ENCODE measurements at places on chromosomes 1 and 21. TPM values are rescaled to one million over a fixed set of nuclear protein-coding genes. Genes with fewer than 3 reads are reported as not detected.

OPN3 gene
- total RNA-seq = 9.6 TPM

FAM72B gene
- total RNA-seq = not detected

SIKE1 gene
- total RNA-seq = 35.1 TPM

EFNA3 gene
- 1.6 TPM for total RNA-seq

RGS4 gene
- total RNA-seq = not detected

TRIM67 gene
- total RNA-seq = not detected

TMEM269 gene
- not detected for total RNA-seq

LRRC8B gene
- total RNA-seq = 15.7 TPM

NCAM2 gene
- 0.61 TPM for total RNA-seq

S100A2 gene
- total RNA-seq = not detected

Measured in gastrocnemius medialis (tissue), 4 donors.